ENCODE measurements at places on chromosomes 1 and 21.

- DNase-seq: no peak
These were observed 72.8 kb downstream of the PRDM16 start for GRCh38 chr1:3141836-3142235.

DNA sequence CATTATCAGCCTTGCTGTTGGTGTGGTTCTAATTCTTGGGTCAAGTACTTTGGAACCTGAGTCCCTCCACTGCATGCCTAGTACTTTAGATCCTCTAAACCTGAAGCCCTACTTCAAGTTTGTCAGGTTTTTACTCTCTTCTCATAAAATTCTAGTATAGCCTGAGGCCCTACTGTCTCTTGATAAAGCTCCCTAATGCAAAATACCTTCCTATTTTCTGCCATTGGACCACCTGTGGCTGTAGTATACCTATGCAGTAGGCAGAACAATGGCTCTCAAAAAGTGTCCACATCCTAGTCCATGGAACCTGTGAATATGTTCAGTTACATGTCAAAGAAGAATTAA, 47.5 kb upstream of the NEK7 start:
- DNase-seq: no peak

DNA sequence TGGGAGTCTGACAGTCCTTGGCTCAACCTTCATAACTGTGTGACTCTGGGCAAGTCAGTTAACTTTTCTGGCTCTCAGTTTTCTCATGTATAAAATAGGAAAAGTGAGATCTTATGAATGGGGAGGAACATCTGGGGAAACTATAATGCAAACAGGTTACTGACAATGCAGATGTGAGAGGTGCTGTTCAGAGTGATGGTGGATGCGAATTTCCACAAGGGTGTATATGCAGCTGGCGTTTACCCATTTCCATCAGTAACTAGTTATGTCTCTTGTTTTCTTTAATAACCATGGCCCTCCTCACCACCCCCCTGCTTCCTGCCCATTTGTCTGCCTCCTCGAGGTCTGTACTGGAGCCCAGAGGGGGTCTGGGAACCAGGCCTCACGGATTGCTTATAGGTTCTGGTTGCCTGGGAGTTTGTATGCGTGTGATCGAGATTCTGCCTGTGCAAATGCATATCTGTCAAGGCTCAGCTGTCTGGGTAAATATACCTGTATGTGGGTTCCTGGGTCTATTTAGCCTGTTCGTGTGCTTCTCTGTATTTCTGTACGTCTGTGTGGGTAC, 44.4 kb downstream of the AHDC1 start:
- DNase-seq: no peak

GRCh38 chr1:103761896-103762295, 12.2 kb downstream of the AMY1C start:
- no peak for DNase-seq

DNA sequence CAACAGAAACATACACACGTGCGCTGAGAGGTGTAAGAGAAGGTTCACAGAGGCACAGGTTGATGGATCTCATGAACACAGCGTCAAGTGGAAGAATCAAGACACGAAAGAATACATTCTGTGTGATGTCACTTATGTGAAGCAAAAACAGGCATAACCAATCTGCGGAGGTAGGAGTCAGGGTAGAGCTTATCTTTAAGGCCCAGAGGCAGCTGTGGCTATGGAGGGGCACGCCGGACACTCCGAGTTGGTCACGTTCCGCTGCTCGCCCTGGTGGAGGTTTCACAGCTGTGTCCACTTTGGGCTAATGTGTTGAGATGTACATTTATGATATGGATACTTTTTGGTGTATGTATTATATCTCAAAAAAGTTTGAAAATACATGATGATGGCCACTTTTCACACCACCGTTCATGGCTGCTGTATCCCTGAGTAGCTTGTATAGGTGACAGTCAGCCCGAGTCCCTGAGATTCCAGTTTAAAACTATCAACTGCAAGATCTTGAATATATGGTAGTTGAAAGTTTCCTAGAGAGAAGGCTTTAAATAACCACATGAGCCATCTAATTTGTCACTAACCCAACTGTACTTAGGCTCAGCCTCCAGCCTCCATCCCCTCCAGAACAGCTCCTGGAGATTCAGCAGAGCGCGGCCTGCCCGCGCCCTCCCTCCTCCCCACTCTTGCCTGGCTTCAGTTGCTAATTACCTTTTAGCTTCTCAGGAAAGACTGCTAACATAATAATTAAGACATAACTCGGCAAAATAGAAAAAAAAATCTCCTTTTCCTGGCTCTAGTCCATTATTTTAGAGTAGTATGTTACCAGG, 6.7 kb upstream of the ADARB1 start:
- no peak for DNase-seq

DNA sequence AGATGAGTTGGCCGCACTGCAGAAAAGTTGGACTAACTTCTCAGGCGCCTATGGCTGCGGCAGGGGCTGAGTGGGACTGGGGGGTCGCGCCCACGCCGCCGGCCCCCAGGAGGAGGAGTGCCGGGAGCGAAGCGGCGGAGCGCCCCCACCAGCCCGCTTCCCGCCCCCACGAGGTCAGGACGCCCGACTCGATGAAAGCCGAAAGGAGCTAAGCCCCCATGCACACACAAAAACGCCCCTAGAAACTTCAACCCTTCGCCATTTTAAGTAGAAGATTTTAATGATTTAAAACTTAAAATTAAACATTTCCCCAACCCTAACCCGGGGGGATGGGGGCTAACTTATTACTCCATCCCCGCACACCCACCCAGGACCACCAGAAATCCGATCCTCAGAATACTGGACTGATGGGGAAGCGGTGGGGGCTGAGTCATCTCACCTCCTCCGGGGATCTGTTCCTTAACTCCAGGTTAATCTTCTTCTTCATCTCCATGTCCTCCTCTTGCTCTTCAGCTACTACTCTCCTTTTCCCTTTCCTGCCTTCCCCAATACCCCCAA, 539 bp downstream of the ANP32E start:
- peak; percentile 54 for DNase-seq

DNA sequence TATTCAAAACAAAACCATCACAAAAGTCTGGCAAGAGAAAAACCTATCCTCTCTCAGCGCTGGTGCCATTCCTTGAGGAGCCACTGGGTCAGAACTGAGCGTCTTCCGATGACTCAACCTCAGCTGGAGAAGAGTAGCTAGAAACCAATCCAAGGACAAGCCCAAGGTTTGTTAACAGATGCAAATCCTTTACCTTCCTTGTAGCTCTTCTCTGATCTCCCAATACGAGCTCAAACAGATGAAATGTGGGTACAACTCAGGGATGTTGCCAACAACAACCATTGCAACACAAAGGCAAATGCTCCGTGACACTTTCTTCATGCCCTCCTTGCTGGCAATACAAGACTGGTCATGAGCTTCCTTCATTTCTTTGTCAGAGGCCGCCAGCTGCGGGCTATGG, 337.1 kb downstream of the SIPA1L2 start:
- DNase-seq: no peak

All from small intestine (tissue), 16 donors.